Endothelial cell of umbilical vein (primary cell): ENCODE measurements at places on chromosomes 16 and 17.

GRCh38 chr17:49872754-49873377 lies 25.0 kb upstream of the TAC4 start:
- no peaks in the 10 kb centered on the region for H3K27me3 ChIP-seq
- H3K4me3 ChIP-seq: no peak overlapping the region
- no peak overlapping the region for H3K27ac ChIP-seq
- no peak for DNase-seq

DNA sequence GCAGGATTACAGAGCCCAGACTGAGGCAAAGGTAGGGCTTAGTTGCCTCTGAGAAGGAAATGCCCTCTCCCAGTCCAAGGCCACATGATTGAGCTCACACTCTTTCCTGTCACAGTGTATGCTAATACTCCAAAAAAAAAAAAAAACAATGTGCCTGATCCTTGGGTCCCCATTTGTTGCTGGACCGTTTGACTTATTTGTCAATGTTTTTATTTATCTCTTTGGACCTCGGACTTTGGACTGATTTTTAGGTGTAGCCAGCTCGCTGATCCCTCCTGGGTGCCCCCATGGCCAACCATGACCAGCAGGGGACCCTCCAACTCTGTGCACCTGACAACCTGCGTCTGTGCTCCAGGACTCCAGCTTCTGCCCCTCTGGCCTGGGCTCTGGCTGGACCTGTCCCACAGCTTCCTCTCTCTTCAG lies 622 bp upstream of the CCL16 start:
- peaks cover 24% of the 10 kb centered on the region for H3K4me1 ChIP-seq
- no peaks in the 10 kb centered on the region for H3K27me3 ChIP-seq
- H3K4me3 ChIP-seq: no peak overlapping the region

DNA sequence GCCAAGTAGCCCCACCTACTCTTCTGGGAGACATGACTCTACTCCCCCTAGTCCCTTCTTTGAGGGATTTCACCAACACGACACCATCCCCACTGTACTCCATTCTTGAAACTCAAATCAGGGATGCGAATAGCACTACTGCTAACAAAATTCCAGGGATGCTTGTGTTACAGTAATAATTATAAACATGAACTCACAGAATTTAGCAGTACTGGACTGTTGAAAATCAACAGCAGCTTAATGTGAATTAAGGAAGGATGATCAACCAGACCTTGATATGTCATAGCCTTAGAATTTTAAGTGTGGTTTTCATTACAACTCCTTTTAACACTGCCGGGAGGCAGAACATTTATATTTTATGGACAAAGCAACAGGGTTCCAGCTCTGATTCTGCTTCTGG lies 37.9 kb downstream of the AMFR start:
- H3K27me3 ChIP-seq: no peaks in the 10 kb centered on the region
- H3K36me3 ChIP-seq: peaks cover 3% of the 10 kb centered on the region
- no peak overlapping the region for H3K27ac ChIP-seq
- no peak for DNase-seq

GRCh38 chr16:1223355-1224214 lies 1.5 kb downstream of the TPSG1 start:
- no peaks in the 10 kb centered on the region for H3K27me3 ChIP-seq
- H3K36me3 ChIP-seq: no peaks in the 10 kb centered on the region
- DNase-seq: no peak
- no peak overlapping the region for H3K27ac ChIP-seq

DNA sequence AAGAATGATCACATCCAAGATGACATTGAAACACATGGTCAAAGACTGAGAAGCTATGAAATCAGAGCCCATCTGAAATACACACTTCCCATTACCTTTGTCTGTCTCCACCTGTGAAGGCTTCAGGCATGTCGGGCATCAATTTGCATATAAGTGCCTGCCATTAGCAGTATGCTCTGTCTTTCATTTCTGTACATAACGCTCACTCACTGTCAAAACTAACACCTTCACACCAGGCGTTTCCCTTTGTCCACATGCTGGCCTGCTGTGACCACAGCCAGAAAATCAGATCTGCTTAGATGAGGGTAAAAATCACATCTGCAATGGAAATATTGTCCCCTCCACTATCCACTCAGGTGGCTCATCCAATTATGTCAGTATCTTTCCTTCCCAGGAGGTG lies 524.8 kb downstream of the TOX3 start:
- H3K36me3 ChIP-seq: no peaks in the 10 kb centered on the region
- H3K4me3 ChIP-seq: no peak overlapping the region
- no peaks in the 10 kb centered on the region for H3K27me3 ChIP-seq
- no peak overlapping the region for H3K27ac ChIP-seq

DNA sequence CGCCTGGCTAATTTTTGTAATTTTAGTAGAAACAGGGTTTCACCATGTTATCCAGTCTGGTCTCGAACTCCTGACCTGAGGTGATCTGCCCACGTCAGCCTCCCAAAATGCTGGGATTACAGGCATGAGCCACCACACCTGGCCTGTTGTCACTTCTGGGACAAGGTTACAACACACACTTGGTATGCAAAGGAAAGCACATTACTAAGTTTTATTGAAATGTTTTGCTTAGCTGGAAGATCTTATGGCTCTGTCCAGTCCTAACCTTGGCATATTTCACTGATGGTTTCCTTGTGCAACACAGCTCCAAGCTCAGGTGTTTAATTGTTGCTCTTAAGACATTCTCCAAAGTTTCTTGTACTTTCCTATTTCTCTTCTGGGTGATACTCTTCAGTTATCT lies 94.2 kb downstream of the CNTNAP4 start:
- H3K27me3 ChIP-seq: no peaks in the 10 kb centered on the region
- H3K4me1 ChIP-seq: no peaks in the 10 kb centered on the region
- no peak overlapping the region for H3K27ac ChIP-seq
- DNase-seq: no peak

- peaks cover 5% of the 10 kb centered on the region for H3K36me3 ChIP-seq
- no peak overlapping the region for H3K27ac ChIP-seq
- H3K27me3 ChIP-seq: no peaks in the 10 kb centered on the region
- H3K4me1 ChIP-seq: peaks cover 9% of the 10 kb centered on the region
- no peak overlapping the region for H3K4me3 ChIP-seq
These were observed 16.4 kb downstream of the ATP6V0D1 start for GRCh38 chr16:67464565-67464964.
